ENCODE measurements at places on chromosomes 6 and 20.

DNA sequence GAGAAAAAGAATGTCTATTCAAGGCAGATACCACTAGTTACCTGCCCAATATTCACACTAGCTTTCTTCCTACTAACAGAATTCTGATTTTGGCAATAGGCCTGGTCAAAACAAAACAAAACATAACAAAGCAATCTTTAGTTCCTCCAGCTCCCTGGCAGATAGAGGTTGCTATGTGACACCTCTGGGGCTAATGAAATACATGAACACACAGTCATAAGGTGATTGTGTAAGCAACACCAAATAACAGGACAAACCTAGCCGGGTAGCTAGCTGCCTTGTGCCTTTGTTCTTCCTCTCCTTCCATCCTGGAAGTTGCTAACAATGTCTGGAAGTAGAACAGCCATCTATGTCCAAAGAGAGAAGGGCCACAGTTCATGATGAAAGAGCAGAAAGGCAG is 6.0 kb upstream of the HMGN3 start:
- no peak for DNase-seq

DNA sequence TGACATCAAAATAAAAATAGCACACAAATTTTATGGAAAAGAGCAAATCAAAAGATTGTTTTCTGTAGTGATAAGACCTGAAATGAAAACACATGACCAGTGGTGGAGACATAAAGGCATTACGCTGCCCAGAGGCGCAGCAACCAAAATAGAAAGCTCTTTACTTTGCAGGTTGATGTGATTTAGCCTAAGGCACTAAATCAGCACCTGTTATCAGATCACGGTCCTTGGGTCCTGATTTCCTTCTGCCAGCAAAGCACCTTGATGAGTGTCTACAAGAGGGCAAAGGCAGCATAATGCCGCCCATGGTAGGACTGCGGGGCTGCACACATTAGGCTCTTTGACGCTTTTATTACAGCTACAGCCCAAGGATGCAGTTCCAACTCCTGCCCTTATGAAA is 19.3 kb upstream of the RAMACL start:
- no peak for DNase-seq

DNA sequence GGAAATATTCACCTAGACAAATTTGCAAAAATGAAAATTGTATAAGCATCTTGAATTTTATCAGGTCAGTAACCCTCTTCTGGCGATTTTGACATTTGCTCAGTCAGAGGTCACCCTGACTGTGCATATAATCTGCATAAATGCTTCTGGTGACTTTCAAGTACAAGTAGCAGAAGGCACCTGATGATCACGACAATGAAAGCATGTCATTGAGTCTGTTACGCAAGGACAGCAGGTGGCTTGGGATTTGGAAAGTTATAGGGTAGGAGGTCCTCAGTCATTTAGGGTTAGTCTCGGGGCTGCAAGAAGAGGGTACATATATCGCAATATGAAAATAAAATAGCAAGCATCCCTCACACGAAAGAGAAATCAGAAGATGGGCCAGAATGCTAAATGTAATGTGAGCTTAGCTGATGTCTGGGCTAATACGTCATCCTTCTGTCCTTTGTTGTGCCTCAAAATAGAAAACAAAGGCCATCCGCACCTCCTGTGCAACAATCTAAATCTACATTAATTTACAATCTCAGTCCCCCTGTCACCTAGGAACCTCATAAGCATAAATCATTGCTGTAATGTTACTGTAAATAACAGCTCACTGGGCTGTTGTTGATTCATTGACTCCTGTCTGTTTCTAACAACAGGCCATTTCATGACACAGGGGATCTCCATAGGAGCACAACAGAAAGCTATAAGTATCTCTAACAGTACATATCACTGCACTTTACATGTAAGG is 155.2 kb upstream of the RSPO3 start:
- no peak for DNase-seq

DNA sequence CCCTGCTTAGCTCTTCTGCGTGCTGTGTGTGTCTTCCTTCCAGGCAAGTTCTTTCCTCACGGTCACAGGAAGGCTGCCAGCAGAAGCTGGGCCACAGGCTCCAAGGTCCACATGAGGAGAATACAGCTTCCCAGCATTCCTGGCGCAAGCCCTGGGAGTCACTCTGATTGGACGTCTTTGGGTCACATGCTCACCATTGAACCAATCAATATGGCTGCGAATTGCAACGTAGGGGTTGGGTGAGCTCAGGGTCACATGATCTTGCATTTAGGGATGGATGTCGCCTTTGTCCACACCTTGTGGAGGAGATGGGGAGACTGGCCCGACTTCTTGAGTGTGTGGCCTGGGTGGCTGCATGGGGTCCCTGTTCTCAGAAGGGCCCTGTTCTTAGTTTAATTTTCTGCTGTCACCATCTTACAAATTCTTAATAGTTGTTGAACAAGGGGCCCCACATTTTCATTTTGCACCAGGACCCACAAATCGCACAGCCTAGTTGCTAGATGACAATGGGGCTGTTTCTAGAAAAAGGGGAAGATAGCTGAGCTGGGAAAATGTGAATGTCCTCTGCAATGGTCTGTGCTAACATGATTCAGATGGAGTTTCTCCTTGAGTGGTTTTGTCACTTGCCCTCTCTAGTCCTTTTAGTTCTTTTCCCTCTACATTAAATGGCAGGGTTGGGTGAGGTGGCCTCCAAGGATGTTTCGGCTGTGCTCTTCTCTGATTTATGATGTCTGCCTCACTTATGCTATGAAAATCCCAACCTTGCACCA is 149.6 kb downstream of the CDH26 start:
- no peak for DNase-seq

GRCh38 chr20:39378776-39379175 is 416.6 kb downstream of the DHX35 start:
- DNase-seq: no peak

DNA sequence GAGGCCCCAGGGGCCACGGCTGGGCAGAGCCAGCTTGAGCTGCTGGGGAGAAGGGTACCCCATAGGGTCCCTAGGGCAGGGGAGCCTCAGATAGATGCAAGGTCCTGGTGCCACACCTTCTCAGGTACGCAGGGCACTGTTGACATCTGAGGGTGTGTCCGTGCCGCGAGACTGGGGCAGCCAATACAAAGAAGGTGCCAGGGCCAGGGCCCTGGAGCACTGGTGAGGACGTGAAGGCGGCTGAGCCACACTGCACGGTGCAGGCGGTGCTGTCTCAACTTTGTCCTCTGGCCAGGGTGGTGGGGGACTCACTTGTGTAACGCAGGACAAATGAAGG is 649 bp upstream of the LRRC73 start:
- DNase-seq: no peak

DNA sequence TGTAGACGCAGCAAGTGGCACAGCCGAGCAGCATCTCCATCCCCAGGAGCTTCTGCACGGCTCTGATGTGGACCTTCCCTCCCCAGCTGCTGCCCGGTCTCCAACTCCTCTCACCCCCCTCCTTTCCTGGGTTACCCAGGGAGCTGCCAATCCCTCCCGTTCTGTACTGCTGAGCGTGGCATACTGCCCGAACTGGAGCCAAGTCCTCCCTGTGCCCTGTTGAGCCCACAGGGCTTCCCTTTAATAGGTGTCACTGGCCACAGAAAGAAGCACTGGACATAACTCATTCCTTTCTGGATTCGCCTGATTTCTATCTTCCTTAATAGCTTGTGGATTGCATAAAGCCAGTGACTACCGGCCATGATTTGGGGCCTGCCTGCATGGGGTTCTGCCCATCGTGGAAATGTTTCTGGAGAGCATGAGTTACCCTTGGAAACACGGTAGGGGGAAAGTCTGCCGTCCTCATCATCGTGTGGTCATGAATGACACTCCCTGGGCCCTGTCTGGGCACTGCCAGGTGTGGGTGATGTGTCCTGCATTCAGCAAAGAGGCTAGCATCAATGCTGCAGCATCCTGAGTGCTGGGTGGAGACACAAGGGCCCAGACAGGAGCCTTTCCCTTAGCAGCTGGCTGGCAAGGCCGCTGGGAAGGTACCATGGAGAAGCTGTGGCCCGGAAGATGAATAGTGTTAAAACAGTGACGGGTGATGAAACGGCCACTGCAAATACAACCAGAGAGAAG is 189.7 kb downstream of the SYNDIG1 start:
- no peak for DNase-seq

DNA sequence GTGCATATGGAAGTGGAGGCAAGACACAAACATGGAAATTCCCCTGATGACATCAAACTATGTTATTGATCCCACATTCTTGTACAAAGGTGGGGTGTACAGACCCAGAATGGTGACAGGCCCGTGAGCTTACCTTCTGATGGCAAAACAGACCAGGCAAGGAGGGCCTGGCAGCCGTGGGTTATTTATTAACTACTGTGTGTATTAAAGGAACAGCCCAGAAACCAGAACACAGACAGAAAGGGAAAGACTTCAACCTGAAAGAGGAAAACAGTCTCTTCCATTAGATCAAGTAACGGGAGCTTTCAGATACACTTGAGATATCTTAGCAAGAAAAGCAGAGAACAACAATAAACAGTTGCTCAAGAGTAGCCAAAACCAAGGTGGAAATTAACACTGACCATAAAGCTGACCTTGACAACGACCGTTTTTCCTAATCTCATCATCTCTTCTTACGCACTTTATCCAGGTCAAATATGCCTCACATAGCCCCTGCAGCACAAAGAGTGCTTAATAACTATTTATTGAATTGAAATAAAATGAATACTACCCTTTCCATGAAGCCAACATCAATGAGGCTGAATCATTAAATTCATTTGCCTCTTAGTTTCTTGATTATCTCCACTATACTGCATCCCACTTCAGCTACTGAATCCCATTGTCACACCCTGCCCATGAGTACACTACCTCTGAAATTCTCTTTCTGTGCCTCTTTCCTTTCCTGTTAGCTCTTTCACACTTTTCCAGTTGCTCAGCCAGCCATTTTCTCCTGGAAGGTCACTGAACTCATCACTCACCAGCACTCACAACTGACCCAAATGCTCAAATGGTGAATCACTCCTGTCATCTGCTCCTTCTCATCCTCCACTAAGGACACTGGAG is 67.4 kb downstream of the MOXD1 start:
- no peak for DNase-seq

GRCh38 chr6:28343898-28344677 is 5.7 kb upstream of the ZKSCAN3 start:
- DNase-seq: no peak

GRCh38 chr20:38724626-38725147 is 401 bp downstream of the SLC32A1 start:
- no peak for DNase-seq

GRCh38 chr20:31440012-31440659 is at the start of gene DEFB123:
Gene DEFB123, plus strand, starts transcription at chr20:31440632. Its CDS starts 67 bp downstream, at chr20:31440699.
- DNase-seq: no peak

DNA sequence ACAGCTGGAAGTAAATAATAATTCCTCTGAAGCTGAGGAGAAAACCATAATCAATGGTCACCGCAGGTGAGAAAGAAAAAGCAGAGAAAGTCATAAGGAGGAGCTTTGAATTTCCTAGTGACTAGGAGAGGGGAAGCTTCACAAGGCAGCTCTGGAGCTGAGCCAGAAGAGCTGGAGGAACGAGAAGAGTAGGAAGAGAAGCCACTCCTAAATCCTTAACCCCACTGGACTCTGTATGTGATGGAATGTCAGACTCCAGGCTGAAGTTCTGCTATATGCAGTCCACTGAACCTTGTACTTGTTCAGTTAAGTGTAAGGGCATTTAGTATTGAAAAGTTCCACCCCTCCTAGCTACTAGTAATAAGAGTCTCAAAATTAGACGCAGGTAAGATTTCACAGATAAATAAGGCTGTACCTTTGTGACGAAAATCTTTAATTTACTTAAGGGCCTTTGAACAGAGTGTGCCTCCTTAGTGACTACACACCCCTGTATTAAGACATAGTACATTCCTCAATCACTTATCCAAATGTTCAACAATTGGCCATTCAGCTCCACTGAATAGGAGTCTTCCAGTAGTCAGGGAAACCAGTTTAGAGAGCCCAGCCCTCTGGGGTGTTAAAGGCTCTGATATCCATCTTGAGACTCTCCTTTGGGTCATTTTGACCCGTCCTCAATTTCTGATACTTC is 71.4 kb upstream of the UFL1 start:
- DNase-seq: no peak

DNA sequence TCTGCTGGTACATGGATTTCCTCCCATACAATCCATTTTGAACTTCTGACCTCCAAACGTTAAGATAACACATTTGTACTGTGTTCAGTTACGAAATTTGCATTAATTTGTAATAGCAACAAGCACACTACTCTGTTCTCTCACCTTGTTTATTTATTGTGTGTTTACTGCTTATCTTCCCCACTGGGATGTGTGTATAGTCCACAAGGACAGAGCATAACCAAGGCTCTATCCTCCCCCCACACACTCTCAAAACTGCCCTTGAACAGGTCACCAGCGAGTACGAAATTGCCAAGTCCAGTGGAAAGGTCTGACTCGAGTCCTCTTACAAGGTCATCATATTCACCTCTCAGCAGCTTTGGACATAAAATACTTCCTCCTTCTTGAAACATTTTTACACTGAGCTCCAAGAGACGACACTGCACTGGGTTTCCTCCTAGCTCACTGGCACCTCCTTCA is 18.6 kb downstream of the ADTRP start:
- no peak for DNase-seq

DNA sequence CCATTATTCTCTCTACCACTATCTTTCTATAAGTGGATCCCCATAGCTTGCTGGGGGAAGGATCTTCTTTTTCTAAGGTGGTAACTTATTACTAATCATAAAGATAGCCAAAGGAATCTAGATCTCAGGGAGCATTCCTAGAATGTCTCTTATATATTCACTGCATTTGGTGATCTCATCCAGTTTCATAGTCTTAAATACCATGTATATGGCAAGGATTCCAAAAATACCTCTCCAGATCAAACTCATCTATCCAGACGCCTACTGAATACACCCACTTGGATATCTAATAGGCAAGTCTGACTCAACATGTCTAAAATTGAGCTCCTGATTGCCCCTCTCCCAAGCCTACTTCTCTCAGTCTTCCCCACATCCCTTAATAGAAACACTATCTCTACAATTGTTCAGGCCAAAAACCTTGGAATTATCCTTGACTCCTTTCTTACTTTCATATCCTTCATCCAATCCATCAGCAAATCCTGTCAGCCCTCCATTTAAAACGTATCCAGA is 264.4 kb downstream of the HACE1 start:
- DNase-seq: no peak

DNA sequence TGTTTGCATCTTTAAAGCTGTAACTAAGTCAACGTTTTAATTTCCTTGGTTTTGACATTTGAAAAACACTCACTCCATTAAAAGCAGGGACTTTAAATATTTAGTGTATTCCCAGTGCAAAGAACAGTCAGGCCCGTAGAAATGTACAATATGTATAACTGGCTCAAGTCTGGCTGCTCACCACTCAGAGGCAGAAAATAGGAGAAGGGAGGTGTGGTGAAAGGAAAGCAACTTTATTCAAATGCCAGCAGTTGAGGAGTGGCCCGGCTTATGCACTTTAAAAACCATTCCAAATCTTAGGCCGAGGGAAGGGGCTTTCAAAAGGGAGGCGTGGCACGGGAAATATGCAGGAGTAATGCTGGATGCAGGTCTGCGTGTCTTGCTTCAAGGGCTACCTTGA is 120.6 kb downstream of the TMEM200A start:
- no peak for DNase-seq

DNA sequence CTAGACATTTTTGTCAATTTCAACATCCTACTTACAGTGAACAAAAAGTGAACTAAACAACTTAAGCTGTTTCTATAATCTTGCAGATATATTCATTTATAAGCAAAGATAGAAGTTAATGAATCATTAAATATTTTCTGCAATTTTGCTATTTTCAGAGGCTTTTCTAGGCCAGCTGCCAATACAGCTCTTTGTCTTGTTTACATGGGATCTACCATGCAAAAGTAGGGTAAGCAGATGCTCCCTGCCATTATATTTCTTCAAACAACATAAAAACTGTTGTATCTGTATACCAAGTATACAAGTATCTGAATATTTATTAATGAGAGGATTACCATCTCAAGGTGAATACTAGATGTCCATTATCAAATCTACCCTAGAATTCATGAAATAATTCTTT is 15.4 kb downstream of the PNISR start:
- DNase-seq: no peak
